ENCODE measurements at places on chromosomes 1 and 21.

DNA sequence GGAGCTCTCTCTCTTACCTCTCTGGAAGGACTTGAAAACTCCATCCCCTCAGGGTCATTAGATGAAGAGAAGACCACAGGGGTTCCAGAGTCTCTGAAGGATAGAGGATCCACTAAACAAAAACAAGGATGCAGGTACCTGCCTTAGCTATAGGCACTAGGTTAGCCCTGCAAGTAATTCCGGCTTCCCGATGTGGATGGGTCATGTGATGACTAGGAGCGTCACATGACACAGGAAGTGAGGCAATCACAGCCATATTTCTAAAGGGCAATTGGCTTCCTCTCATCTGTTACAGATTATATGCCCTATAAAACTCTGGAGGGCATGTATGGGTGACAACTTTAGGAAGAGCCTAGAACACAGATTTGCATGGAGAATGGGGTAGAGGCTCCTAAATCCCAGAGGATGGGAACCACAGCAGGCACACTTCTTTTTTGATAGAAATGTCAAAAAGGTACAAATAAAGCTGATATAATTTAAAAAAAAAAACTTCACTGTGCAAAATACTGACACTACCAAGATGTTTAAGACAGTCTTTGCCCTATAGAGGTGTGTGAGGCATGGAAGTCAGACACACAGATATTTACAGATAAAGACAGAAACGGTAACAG, 14.1 kb downstream of the ENTREP3 start:
- DNase-seq: no peak

GRCh38 chr1:209187589-209187988, 395.9 kb upstream of the CAMK1G start:
- no peak for DNase-seq

GRCh38 chr1:37158113-37158749, 123.9 kb upstream of the GRIK3 start:
- no peak for DNase-seq

- DNase-seq: peak; percentile 28
These were observed 9.0 kb downstream of the SLC9A1 start for GRCh38 chr1:27145934-27146354.

- DNase-seq: no peak
These were observed 75.4 kb upstream of the C1orf105 start for GRCh38 chr1:172345077-172345476.

DNA sequence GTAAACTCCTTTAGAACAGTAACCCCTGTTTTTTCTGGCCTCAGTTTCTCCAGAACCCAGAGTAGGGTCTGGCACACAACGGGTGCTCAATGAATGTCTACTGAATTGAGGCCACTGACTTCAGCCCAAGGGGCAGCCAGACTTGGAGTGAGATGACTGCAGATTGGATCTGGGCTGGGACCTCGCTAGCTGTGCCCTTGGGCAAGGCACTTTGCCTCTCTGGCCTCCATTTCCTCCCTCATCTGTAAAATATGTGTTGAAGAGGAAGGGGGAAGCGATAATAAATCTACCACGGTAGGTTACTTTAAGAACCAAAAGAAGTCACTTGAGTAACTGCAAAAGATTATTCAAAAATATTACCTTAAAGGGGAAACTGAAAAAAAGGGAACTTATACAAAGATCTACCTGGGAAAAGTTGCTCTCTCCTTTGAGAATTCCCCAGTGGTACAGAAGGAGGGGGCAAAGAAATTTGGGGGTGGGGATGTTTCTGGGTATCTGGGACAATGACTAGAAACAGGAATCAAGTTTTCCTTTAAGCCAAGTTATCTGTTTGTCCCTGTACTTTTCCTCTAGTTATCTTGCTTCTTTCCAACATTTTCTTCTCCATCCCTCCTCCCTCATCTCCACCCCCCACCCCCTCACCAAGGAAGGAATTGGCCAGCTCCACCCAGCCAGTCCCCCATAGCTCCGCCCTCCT, 394 bp upstream of the GRHL3 start:
- DNase-seq: no peak

- DNase-seq: no peak
These were observed 3.9 kb downstream of the TBX15 start for GRCh38 chr1:118984086-118984721.

DNA sequence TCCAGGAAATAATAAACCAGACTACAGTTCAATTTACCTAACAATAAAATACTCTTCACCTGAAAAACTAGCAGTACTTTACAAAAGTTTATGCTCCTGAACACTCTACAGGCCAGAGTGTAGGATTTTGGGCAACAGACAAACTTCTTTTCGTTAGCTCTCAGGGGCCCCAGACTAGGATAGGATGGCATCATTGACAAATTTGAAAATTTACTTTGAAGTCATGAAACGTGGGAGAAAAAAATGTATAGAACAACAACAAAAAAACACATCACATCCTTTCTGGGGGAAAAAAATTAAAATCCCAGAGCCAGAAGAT, 1.2 kb downstream of the PTP4A2 start:
- no peak for DNase-seq

- no peak for DNase-seq
These were observed 14.6 kb downstream of the MAB21L3 start for GRCh38 chr1:116125758-116126157.

- no peak for DNase-seq
These were observed 18.1 kb downstream of the ARHGEF2 start for GRCh38 chr1:155960081-155960745.

- no peak for DNase-seq
These were observed 45.2 kb downstream of the PTPRU start for GRCh38 chr1:29281571-29281970.

GRCh38 chr1:24954631-24955030, 24.6 kb upstream of the RUNX3 start:
- DNase-seq: no peak

DNA sequence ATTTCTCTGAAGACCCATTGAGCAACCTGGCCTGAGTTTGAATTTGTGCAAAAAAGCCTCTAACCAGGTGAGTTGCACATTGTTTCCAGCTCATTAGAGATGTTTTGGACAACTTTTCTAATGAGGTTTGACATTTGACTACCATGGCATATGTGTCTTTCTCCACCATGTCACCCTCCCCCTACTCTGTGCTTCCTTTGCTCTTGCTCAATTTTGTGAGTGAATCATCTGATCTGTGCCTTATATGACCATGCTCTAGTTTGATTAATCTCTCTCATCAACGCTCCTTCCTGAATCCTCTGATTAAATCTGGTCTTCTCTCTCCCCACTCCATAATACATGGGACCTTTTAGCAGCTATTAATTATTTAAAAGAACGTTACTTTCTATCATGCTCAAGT, 144.8 kb upstream of the SAMSN1 start:
- DNase-seq: no peak

DNA sequence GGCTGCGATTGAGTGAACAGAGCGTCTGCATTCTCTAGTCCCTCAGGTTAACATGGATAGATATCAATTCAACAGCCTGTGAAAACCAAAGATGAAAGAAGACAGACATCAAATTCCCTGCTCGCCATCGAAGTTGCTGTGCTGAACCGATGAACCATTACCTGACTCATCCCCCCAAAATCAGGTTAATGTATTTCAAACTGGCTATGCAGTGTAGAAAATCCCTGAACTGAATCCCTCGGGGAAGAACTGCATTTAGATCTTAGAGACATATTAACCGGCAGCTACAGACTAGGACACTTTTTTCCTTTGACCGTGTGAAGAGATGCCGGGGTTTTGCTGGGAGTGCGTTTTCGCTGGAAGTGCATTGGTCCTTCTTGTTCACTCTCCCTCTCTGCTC, 213.2 kb upstream of the KIAA0040 start:
- no peak for DNase-seq

DNA sequence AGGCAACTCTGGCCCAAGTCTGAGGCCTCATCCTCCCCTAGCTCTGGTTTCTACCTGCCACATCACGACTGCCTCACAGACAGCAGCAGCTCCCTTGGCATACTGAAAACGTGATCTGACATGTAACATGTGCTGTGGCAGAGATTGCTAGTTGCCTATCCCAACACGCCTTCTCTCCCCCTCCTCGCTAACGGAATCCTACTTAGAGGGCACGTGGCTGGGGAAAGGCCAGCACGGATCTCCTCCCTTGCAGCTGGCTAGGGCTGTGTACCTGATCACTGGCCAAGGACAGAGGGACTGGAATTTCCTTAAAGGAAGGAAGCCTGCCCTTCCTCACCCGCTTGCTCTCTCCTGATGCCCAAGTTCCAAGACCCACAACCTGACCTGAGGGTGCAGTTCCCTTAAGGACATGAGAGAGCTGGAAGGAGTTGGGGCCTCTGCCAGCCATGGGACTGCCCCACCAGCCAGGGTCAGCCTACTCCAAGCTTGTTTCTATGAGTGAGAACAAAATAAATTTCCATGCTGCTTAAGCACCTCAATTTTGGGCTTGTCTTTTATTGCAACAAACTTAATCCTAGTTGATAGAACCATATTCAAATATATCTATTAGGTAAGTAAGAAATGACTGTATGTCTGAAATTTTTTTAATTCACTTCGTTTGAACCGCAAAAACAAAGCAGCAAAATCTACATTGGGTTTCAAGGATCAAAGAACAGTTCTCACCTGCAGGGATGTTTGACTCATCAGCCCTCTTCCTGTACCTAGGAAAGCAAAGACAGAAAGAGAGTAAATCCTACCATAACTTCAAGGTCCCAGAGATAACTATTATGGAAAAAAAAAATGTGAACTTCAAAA, 7.2 kb downstream of the SETD4 start:
- no peak for DNase-seq

GRCh38 chr1:60848583-60849188, 233.7 kb upstream of the NFIA start:
- peak; percentile 29 for DNase-seq

DNA sequence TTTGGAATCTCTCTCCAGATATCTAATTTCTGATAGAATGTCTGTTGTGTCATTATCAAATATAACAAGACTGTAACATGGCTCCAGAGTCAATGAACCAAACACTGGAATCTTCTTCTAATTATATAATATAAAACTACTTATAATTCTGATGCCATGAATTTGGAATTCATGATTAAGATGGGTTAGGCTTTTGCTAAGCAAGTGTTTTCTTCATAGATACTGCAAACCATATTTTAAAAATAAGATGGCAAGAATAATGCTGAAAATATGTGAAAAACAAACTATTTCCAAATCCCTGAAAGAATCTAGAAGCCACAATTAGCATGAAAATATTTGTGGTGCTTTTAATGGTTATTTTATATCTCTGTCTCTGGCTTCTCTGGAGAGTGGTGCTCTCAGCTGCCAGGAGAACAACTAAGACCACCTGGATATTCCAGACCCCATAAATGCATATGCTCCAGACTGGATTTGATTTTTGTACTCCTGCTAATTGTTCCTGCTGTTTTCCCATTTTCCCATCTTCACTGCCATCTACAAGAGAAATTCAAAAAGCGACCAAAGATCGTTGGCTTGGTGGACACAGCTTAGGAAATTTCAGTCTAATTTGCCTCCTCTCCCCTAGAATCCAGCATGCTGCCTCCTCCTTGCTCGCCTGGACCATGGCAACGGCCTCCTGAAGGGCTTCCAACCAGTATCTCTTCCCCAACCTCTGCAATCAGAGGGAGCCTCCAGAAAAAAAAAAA, 418.9 kb downstream of the SETD4 start:
- DNase-seq: no peak

DNA sequence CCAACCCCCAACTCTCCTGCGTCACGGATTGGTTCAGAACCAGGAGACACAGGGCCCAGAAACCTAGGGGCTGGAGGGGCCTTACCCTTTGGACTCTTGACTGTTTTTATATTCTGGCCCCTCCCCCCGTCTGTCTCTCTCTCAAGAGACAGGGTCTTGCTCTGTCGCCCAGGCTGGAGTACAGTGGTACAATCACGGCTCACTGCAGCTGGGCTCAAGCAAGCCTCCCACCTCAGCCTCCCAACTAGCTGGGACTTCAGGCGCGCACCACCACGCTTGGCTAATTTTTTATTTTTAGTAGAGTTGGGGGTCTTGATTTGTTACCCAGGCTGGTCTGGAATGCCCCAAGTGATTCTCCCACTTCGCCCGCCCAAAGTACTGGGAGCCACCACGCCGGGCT, 52.5 kb downstream of the PRKCZ start:
- DNase-seq: no peak

DNA sequence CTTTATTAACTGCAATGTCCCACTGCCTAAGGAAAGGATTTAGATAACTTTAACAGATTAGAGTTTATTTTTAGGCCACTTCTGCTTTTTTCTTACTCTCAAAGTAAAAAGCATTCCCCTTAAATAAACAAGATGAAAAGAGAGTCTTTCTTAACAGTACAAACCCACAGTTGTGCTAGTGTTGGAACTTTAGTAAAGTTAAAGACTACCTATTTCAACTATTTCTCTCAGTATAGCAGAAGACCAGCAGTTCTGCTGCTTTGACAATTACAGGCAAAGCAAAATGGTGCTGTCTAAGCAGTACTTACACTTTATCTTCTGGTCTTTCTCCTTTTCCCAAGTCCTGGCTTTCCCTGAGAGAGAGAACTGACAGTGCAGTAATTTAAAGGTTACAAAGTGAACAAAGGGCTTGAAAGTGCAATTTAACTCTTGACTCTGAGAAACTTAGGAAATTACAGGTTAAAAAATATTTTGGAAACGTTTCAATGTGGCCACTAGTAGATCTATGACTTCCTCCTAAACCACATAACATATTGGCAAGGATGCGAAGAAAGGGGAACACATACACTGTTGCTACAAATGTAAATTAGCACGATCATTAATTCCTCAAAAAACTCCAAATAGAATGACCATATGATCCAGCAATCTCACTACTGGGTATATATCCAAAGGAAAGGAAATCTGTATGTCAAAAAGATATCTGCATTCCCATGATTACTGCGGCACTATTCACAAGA, 135.4 kb upstream of the POGK start:
- no peak for DNase-seq

Data from smooth muscle cell of the brain vasculature (primary cell).